ENCODE measurements at places on chromosomes 1 and 21.

- no peak for DNase-seq
Observed at GRCh38 chr1:3638027-3638426, 11.9 kb downstream of the WRAP73 start.

- no peak for DNase-seq
Observed at GRCh38 chr1:200260597-200261335, 149.1 kb downstream of the ZNF281 start.

GRCh38 chr1:184499616-184500015 is 112.8 kb downstream of the C1orf21 start:
- no peak for DNase-seq

- DNase-seq, result no peak
Observed at GRCh38 chr1:234276151-234276788, 97.0 kb upstream of the COA6 start.

GRCh38 chr1:149885339-149886120 is 13.8 kb upstream of the BOLA1 start:
- no peak for DNase-seq

DNA sequence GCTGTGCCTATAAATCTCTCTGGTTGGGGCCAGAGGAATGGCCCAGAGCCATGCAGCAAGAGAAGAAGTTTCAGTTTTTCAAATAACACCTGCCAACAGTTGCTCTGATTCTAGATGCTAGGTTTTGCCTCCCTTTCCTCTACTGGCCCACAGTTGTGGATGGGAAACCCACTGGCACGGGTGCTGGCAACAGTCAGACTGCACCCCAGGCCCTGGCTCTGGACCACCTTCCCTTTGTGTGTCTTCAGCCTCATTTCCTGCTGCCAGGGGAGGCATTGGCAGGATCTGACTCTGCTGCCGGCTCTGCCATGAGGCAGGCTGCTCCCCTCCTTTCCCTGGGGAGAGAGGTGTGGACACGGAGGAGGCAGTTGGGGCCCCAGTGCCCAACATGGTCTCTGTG is 142.0 kb downstream of the IGSF21 start:
- no peak for DNase-seq

DNA sequence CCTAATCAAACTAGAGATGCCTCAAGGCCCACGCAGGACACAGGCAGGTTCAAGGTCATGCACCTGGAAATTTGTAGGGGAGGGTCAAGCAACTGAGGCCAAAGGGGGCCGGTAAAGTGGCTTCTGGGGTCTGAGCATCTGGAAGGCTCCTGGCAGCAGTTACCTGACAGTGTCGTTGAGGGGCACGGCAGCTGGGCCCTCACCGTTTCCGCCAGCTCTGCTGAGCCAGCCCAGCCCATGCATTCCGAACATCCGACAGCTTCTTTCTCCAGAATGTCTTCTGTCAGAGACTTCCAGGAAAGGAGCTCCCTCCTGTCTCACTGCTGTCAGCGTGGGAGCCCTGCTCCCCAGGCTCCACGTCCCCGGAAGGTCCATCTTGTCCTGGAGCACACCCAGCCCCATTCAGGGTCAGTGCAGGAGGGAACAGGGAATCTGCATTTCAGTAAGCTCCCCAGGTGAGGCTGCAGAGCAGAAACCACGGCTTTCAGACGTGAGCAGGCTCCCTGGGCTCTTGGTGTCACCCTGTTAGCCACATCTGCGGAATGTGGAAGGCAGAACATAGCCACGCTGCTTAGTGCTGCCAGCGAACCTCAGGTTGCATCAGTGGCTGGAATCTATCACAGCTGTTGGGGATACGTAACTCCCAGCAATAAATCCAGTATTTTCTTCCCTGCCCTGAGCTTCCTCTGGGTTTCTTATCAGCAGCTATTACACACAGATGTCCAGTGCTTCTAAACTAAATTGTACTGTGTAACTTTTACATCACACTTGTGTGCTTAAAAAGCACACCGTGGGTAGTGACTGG is 36.3 kb upstream of the FAM3B start:
- no peak for DNase-seq

GRCh38 chr1:88302843-88303486 is 381.1 kb upstream of the PKN2 start:
- DNase-seq, result no peak

DNA sequence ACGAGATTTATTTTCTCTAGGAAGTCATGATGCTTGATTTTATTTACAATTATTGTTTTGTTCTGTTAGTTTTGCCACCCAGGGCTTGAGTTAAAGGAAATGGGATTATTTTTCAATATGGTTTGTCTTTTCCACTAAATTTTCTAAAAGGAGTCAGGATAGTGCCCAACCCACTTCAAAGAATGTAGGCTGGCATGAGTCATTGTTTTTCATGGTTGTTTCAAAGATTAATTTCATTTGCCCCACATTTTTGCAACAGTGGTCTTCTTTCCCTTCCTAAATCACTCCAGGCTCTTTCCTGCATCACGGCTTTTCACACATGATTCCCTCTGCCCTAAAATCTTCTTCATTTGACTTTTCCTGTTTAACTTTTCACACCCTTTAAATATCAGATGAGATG is 2.5 kb downstream of the SLAMF6 start:
- no peak for DNase-seq

DNA sequence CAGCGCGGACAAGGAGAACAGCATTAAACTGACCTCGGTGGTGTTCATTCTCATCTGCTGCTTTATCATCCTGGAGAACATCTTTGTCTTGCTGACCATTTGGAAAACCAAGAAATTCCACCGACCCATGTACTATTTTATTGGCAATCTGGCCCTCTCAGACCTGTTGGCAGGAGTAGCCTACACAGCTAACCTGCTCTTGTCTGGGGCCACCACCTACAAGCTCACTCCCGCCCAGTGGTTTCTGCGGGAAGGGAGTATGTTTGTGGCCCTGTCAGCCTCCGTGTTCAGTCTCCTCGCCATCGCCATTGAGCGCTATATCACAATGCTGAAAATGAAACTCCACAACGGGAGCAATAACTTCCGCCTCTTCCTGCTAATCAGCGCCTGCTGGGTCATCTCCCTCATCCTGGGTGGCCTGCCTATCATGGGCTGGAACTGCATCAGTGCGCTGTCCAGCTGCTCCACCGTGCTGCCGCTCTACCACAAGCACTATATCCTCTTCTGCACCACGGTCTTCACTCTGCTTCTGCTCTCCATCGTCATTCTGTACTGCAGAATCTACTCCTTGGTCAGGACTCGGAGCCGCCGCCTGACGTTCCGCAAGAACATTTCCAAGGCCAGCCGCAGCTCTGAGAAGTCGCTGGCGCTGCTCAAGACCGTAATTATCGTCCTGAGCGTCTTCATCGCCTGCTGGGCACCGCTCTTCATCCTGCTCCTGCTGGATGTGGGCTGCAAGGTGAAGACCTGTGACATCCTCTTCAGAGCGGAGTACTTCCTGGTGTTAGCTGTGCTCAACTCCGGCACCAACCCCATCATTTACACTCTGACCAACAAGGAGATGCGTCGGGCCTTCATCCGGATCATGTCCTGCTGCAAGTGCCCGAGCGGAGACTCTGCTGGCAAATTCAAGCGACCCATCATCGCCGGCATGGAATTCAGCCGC is 2.5 kb downstream of the S1PR1 start:
- DNase-seq, result no peak

DNA sequence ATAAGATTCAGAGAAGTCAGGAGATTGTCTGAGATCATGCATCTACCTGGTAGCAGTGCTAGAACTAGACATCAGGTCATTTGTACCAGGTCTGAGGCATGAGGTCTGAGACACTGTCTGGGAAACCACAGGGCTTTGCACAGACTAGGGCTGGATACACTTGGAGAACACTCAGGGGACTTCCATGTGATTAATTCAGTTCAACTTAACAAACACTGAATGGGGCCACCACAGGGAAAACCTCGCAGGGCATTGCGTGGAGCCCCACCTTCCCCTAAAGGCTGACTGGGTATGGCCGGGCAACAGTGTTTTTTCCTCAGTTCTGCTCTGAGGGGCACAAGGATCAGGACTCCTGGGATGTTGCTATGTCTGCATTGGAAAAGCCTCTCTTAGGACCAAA is 86.5 kb upstream of the WARS2 start:
- DNase-seq, result no peak

DNA sequence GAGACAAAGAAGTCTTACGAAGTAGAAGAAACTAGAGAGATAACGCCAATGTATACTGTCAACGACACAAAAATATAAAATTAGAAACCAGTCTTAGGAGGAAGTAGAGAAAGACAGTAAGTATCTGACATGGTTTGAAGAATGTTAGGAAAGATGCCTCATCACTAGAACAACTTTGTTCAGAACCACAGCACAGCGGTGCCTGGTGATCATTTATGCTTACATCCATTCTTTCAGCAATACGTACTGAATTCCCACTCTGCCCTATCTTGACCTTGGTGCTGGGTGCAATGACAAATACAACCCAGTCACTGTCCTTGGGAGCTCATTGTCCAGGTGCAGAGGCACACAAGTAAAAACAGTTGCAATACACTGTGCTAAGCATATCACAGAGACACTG is 104.4 kb downstream of the TM2D1 start:
- no peak for DNase-seq

- DNase-seq, result no peak
Observed at GRCh38 chr1:183942933-183943693, 94.4 kb downstream of the COLGALT2 start.

DNA sequence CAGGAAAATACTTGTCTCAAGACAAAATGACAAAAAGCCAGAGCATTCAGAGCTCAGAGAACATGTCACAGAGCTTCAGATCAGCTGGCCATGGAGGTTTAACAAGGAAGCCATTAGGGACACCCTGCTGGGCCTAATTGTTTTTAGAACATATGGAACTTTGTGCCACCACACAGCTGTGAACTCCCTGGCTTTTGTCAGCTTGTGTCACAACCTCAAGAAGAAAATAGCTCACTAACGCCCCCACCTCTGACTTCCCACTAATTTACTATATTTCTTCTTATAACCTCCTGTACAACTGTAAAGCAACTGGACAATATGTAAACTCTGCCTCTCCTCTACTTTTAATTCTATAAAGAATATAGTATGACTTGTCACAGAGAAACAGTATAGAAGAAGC is 21.0 kb upstream of the TDRD10 start:
- DNase-seq, result no peak

- no peak for DNase-seq
Observed at GRCh38 chr1:218524526-218524925, 179.4 kb downstream of the TGFB2 start.

DNA sequence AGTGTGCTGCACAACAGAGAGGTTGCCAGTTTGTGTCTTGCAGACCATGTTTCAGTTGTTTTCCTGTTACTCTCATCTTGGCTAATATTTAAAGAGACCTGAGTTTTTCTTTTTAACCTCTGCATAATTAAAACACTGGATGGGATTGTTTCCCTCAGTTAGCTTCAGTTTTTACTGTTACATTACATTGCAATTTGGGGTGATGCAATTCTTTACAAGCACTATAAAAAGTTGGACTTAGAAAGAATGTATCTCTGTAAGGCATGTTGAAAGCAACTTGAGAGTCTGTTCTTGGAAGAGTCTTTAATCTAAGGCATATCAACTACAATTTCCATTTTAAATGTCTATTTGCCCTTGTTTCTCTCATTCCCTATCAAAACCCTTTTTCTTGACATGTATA is 99.1 kb downstream of the DNM3 start:
- DNase-seq, result no peak

- no peak for DNase-seq
Observed at GRCh38 chr1:229135773-229136172, 135.1 kb upstream of the RAB4A start.

GRCh38 chr1:2532485-2533160 is 2.6 kb upstream of the HES5 start:
- no peak for DNase-seq

DNA sequence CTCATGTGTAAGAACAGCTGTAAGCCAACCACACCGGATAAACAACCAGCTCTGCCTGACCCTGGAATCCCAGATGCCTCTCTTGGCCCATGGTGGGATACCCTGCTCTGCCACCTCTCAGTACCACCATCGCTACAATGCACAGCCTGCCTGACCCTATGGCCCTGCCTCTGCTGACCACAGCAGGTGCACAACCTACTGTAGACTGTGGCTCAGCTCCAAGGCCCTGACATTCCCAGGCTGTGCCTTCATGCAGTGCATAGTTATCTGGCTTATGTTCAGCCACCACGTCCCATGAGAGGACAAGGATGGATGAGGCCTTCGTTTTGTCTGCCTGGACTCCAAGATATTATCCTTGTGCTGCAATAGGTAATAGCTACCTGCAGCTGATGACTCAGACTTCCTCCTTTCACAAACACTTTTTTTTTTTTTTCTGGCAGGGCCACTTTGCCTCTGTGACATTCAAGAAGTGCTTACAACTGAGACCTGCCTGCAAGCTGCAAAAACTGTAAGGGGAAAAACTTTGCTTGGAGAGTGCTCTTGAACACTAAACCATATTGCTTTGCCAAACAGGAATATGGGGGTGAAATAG is 177.7 kb downstream of the URB2 start:
- DNase-seq, result no peak

- DNase-seq, result no peak
Observed at GRCh38 chr1:174167265-174167803, 8.0 kb downstream of the RABGAP1L start.

- no peak for DNase-seq
Observed at GRCh38 chr1:33261344-33261743, 5.1 kb downstream of the ZNF362 start.

- DNase-seq, result no peak
Observed at GRCh38 chr1:246573491-246573890, 7.2 kb downstream of the CNST start.

DNA sequence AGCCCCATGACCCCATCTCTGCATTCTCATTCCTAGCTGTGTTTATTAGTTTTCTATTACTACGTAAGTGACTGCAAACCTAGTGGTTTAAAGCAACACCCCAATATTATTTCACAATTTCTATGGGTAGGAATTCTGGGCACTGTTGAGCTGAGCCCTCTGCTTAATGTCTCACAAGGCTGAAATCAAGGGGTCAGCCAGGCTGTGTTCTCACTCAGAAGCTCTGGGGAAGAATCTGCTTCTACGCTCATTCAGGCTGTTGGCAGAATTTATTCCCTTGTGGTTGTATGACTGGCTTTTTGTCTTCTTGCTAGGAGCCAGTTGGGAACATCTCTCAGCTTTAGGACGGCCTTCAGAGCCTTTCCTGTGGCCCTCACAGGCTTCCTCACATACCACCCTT is 181.0 kb downstream of the GIPC2 start:
- DNase-seq, result no peak

DNA sequence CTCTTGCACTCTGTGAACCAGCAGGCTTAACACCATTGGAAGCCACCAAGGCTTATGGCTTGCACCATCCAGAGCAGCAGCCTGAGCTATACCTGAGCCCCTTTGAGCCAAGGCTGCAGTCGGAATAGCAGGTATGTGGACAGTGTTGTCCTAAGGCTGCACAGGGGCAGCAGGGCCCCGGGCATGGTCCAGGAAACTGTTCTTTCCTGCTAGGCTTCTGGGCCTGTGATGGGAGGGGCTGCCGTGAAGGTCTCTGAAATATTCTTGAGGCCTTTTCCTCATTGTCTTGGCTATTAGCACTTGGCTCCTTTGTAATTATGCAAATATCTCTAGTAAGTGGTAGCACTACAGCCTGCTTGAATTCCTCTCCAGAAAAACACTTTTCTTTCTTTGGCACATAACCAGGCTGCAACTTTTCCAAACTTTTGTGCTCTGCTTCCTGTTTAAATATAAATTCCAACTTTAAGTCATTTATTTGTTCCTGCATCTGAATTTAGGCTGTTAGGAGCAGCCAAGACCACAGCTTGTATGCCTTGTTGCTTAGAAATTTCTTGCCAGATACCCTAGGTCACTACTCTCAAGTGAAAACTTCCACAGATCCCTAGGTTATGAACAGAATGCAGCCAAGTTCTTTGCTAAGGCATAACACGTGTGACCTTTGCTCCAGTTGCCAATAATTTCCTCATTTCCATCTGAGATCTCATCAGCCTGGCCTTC is 5.2 kb downstream of the KRTAP20-4 start:
- DNase-seq, result no peak

- DNase-seq, result no peak
Observed at GRCh38 chr1:51044199-51044598, 57.8 kb upstream of the C1orf185 start.
